ENCODE measurements at places on chromosomes 2 and 18.
A peak's percentile ranks its signal among the peaks of the same experiment; 100 is the strongest.

GRCh38 chr2:241802421-241803318 lies 6.3 kb upstream of the NEU4 start:
- DNase-seq, result no peak

DNA sequence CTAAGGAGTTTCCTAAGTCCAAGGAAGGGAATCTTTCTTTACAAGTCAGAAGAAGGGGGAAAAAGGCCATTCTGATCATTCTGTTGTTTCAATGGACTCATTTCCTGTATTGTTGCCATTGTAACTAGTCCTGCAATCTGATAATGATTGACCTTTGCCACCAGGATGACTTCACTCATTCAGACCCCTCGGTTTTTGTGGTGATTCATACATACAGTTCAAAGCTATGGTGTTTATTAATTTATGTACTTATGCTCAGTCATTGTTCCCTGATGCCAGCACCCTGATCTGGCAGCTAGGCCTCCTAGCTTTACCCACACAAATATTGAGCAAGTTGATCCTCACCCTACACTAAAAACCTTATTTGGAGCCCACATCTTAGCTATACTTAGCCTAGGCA lies 57.6 kb upstream of the ZNF519 start:
- peak; percentile 49 for DNase-seq

DNA sequence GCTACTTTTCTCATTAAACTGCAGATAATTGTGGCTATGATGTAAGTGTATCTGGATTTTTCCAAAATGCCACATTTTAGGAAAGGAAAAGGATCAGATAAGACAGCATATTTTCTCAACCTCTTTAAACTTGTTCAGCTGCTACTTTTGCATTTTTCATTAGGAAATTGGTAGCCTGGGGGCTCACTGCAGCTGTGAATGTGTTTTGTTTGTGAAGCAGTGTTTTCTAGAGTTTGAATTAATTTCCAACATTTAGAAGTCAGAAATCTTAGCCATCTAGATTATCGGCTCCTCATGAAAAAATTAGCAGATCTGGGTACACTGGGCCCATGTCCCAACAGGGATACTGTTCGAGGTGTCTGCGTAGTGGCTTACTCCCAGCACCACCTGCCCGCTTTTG lies 56.3 kb upstream of the ZDBF2 start:
- DNase-seq, result no peak

- DNase-seq, result no peak
Observed at GRCh38 chr2:86519349-86519748, 43.9 kb downstream of the CHMP3 start.

DNA sequence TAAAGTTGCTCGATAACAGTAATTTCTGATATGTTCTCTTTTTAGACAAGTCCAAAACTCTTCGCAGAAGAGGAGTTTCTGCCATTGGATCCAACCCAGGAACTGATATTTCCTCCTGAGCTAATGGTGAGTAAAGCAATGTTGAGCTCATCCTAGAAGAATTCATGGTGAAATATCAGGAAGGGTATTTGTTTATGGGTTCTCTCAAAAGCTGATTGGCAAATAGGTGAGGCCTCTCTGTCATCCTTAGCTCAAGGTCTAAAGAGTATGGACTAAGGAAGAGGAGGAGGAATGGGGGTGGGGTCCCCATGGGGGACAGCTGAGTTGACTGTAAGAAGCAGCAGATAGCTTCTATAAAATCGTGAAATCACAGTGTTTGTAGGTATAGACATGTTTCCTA lies 18.2 kb downstream of the AOX1 start:
- DNase-seq, result peak; percentile 93

- no peak for DNase-seq
Observed at GRCh38 chr2:174493549-174494331, 6.9 kb upstream of the GPR155 start.

GRCh38 chr2:74079522-74080341 lies 68.0 kb downstream of the BOLA3 start:
- no peak for DNase-seq

- peak; percentile 65 for DNase-seq
Observed at GRCh38 chr2:119407430-119408220, 24.0 kb upstream of the TMEM37 start.

DNA sequence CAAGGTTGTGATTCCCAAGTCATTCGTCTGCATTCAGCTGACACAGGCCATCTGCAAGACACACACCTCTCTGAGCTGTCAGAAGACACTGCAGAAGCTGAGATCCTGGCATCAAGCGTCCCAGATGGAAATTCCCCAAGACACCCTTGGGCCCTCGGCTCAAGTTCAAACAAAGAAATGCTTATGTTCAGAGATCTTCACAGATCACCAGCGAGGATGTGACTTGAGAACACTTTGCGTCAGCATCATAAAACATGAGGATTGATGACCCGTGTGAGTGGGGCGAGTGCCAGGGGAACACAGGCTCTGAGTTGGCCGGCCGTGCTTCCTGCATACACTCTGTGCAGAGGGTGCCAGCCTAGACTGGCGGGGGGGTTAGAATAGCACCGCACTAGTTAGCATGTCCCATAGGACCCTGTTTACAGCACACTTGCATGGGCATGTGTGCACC lies 36.8 kb downstream of the KCNIP3 start:
- DNase-seq, result peak; percentile 97

Measured in ELR (cell line).